ENCODE measurements at places on chromosomes 13 and 19.

DNA sequence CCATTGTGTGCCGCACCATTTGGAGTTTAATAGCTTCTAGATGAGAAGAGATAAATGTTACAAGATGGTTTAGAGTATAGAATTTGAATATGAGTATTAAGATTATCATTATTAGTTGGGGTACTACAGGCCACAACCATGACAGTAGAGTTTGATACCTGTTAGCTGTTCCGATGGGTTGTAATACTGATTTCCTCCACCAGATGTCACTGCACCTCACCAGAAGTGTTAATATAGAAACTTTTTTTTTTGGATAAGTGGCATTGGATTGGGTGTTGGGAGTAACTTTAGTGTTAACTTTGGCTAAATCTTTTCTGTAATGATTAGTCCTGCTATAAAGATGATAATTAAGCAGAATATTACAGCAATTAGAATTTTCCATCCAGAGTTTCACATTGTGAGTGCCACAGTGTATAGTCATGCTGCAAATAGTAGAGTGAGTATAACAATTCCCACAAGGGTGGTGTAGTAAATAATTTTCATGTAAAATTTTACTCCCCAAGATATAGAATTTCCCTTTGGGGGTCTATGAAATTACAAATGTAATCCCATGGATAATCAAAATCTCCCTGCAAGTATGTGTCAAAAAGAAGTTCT lies 56.3 kb downstream of the PSG3 start:
- DNase-seq = no peak

GRCh38 chr13:101763191-101763590 lies 310.7 kb downstream of the ITGBL1 start:
- DNase-seq = no peak

DNA sequence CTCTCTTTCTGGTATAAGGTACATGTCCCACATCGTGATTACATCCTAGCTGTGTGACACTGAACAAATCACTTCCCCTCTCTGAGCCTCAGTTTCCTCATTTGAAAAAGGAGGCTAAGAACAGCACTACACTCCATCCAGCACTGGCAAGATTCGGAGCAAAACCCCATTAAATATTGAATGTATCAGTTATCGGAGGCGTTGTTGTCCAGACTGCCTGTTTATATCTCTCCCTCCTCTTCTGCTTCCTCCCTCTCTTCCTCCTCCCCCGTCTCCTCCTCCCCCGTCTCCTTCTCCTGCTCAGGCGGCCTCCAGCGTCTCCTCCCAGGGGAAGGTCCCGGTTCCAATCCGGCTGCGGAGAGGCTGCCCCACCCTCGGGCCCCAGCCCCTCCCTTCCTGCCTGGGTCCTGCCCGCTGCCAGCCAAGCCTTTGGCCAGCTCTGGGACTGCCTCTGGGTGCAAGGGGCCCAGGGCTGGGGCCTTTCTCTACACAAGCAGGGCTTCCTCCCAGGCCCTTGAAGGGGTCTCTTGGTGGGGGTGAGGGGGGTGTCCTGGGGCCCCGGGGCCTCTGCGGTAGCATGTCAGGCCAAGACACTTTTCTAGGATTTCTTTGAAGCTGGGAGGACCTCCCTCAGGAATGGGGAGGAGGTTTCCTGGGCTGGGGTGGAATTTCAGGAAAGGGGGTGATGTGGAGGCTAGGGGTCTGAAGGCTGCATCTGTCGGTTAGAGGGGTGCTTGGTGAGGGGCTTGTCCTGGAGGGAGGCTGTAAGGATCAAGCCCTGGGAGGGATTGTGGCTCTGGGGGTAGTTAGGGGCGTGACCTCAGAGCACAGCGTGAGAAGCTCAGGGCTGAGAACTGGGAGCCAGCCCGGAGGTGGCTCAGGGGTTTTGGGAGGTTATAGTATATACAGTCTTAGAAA lies 1.9 kb downstream of the RRAS start:
- no peak for DNase-seq

GRCh38 chr13:99484473-99484872 lies 16.8 kb upstream of the TM9SF2 start:
- DNase-seq = no peak

DNA sequence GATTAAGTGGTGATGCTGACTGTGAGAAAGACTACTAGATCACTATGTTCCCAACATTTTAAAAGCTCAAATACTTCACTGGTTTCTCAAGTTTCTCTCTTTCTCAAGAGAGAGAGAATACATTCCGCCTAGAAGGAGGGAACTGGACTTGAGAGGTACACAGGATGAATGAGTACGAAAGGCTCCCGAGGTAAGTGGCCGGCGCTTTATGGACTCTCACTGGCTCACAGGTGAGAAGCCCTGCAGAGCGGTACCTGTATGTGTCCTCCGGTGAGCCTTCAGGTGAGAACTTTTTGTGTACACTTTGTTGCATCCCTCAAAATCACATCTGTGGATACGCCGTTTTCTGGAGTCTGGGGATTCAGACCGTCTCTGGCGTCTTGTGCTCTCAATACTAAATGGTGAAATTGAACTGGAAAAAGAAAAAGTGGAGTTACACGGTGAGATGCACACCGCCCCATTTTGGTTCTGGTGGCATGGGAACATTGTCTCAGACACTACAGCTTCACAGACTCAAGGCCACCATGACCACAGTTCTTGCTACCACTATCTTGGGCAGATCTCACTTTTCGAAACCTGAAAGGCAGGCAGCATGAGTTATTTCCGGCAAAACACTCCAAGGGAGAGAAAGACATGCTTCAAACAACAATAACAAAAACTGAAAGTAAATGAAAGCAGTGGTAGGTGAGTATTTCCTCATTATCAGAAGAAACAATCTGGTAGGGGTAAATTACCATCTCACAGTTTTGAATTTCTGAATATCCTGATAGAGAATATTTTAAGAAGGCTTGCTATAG lies 418.9 kb downstream of the KLF12 start:
- DNase-seq = no peak

GRCh38 chr13:112619730-112620631 lies 32.0 kb upstream of the TUBGCP3 start:
- no peak for DNase-seq

All from anterior cingulate cortex (tissue), 58 donors.